ENCODE measurements at places on chromosomes 7 and 10.

GRCh38 chr7:151039850-151040548 lies 8.3 kb upstream of the ASIC3 start:
- DNase-seq = no peak

GRCh38 chr7:133109816-133110215 lies 27.9 kb upstream of the CHCHD3 start:
- no peak for DNase-seq

DNA sequence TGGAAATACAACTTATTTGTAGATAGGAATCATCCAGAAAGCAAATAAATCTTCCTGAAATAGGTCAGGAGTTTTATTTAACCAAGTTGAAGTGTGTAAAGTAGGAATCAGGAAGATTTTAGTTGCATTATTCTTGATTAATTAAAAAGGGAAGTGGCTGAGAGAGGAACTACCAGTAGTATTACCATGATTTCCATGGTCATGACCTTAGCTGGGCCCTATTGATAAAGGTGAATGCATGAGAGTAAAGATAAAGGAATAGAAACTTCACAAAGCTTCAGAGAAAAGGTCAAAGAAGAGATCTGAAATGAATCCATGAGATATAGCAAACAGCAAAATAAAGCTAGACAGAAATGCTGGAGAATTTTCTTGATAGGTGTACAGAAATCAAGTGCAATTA lies 46.2 kb upstream of the DLX6 start:
- no peak for DNase-seq

- no peak for DNase-seq
Observed at GRCh38 chr7:77269360-77270093, 69.9 kb upstream of the FGL2 start.

- no peak for DNase-seq
Observed at GRCh38 chr7:127766831-127767459, 115.0 kb downstream of the SND1 start.

DNA sequence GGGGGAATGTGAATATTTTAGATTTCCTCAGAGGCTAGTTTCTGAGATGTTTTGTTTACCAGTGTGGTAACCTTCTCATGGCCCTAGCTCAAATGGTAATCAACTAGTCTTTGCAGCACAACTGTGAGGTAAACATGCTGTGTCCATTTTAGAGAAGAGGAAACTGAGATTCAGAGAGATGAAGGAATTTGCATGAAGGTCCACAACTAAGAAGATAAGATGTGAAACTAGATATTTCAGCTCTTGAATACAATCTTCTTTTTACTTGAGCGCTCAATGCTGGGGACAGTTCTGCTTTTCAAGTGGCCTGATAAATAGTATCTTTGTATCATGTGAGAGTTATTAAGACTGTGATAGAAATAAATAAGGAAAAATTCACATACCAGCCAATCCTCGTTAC lies 245.4 kb downstream of the AUTS2 start:
- DNase-seq = no peak

DNA sequence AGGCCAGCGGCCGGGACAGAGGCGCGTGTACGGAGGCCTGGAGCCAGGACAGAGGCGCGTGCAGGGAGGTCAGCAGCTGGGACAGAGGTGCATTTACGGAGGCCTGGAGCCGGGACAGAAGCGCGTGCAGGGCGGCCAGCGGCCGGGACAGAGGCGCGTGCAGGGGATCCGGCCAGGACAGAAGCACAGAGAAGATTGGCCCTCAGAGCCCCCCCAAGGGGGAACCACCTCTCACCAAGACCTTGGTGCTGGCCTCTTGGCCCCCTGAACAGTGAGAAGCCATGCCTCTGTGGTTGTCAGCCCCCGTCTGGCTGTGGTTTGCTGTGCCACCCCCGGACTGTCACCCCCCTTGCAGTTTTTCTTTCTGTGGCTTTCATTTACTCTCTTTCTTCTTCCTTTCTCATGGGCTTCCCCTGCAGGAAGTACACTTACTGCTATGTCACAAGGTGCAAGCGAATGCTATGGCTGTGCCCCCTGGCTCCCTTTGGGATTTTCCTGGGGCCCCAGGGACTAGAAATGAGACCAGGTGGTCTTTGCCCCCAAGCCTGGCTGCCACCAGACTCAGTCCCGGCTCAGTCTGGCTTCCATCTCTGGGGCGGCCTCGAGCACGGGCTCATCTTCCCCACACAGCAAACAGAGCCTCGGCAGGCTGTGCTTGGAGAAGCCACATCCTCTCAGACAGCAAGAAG lies 41.1 kb downstream of the INSIG1 start:
- peak; percentile 35 for DNase-seq

DNA sequence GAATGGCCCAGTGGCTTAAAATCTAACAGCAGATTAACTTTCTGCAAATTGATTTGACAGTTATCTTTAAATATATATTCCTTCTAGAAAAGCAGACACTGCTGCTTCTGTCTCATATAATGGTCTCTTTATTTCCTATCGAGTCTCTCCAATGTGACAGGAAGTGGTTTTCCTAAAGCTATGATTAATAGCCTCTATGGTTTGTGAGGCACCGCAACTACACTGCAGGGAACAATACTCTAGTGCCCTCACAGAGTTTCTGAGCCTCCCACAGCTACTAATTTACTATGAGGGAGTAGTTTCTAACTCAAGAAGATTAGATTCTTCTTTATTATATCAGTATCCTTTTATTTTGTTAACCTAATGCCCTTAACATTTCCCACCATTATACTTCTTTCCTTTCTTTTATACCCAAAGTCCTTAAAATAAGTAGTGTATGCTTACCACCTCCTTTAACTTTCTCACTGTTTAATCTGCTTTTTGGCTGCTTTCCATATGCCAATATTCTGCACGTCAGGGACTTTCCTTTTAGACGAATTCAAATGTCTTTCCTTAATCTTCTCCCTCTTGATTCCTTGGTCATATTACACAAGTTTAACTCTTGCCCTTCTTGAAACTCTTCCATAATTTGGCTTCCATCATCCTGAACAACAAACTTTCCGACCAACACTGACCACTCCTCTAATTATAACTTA lies 23.8 kb upstream of the AHR start:
- DNase-seq = no peak

DNA sequence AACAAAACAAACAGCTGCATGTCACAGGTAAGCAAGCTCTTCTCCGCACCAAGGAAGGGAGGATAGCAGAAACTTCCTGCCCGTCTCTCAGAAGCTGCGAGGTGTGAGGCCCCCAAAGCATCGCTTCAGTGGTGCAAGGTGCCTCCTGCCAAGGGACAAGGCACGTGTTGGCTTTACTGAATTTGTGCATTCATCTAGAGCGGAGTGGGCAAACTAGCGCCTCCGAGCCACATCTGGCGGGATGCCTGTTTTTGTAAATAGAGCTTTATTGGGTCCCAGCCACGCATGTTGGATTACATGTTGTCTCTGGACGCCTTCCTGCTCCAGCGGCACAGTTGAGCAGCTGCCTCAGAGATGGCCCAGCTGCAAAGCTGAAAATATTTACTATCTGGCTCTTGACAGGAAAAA lies 27.7 kb downstream of the PHYH start:
- no peak for DNase-seq

GRCh38 chr7:33050535-33051318 lies 11.8 kb downstream of the NT5C3A start:
- no peak for DNase-seq

- DNase-seq = no peak
Observed at GRCh38 chr7:82335927-82336326, 107.7 kb downstream of the CACNA2D1 start.

GRCh38 chr10:79166741-79167140 lies 98.0 kb downstream of the ZMIZ1 start:
- DNase-seq = no peak

- DNase-seq = no peak
Observed at GRCh38 chr10:61148451-61148850, 204.5 kb upstream of the RHOBTB1 start.

- peak; percentile 40 for DNase-seq
Observed at GRCh38 chr10:80204677-80205476, 460 bp downstream of the ANXA11 start.

DNA sequence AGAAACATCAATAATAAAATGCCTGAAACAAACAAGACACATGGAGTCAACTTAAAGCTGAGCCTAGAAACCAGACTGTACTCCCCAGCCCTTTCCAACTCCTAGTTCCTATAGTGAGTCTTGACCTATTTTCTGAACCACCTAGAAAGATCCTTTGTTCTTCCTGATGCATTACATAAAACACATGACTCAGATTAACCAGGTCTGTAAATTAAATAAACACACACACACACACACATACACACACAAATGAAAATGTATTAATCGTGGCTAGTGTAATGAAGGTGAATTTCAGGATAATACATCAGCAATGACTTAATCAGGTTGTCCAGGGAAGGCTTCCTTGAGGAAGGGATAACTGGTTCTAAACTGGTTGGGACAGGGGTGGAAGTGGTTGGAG lies 104.7 kb downstream of the ST8SIA6 start:
- DNase-seq = no peak

- no peak for DNase-seq
Observed at GRCh38 chr7:38565289-38565688, 65.9 kb downstream of the AMPH start.

GRCh38 chr10:44028384-44029137 lies 356.3 kb downstream of the CXCL12 start:
- no peak for DNase-seq

DNA sequence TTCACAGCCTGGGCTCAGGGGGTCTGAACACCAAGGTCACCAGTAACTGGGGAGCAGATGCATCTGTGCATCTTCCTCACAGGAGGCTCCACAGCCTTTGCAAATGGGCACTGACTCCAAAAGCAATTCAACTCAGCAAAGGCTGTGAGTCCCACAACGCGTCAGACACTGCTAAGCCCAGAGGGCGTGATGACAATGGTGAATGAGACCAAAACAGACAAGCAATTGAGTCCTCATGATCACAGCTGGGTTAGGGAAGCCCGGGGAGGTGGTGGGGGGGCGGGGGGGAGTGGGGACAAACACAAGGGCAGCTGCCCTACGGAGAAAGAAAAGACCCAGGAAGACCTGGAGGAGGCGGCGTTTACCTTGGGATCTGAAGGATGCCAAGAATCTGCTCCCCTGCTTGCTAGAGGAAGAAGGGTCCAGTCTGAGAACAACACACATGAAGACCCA lies 61.6 kb upstream of the RNF32 start:
- DNase-seq = no peak

- no peak for DNase-seq
Observed at GRCh38 chr10:89466599-89467035, 52.2 kb downstream of the IFIT5 start.

GRCh38 chr10:98446151-98446660 lies 529 bp downstream of the HPS1 start:
- peak; percentile 61 for DNase-seq

DNA sequence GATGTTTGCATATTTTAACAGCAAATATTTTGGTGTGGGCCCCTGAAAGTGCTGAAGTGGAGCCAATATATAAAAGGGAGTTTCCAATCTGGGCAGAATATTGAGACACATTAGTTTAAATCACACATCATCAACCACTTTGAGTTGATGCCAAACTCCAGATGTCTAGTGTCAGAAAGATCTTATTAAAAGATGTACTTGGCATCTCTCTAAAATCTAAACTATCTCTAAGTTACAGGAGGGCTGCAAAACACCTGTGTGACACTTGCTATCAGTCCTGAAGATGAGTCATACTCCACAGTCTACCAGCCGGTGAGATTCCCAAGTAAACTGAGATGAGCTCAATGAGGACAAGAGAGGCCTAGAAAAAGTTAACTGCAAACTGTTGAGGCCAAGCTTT lies 11.4 kb downstream of the JAZF1 start:
- DNase-seq = no peak

GRCh38 chr7:33066771-33067170 lies 4.2 kb upstream of the NT5C3A start:
- no peak for DNase-seq

GRCh38 chr10:71436268-71437125 lies 39.8 kb downstream of the CDH23 start:
- no peak for DNase-seq

GRCh38 chr10:103768345-103768744 lies 87.0 kb downstream of the SH3PXD2A start:
- no peak for DNase-seq

GRCh38 chr7:116776610-116777289 lies 85.6 kb upstream of the CAPZA2 start:
- DNase-seq = peak; percentile 7

GRCh38 chr7:82700741-82701140 lies 257.2 kb upstream of the CACNA2D1 start:
- no peak for DNase-seq

DNA sequence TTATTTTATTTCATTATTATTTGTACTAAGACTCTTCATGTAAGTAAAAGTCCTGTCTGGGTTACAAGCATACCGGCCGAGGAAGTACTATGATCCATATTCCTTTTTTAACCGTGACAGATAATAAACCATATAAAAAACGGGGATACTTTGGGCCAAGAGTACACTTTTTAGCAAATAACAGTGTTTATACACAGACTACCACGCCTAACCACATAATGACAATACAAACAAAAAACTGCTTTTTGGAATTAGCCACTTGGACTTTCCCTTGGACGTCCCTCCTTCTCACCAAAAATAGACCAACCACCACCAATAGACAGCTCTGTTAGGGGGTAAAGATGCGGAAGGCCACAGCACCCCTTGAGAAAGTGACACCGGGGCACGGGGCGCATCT lies 800 bp downstream of the MINDY3 start:
- no peak for DNase-seq

DNA sequence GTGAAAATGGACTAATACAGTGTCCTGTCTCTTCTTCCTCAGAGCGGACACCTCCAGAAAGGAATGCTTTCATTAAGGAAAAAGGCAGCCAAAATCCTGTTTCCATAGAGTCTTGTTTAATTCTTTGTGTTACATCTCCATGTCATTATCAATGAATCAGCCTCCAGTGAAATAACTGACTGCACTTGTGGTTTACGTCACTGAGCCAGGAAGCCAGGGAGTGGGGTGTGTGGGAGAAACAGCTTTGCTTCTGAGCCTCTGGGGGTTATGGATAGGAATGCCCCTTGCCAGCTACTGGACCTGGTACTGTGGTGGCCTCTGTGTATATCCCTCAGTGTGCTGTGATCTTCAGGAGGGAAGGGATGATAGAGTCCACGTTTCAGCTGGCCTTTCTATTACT lies 416.8 kb downstream of the GALNT17 start:
- DNase-seq = no peak

DNA sequence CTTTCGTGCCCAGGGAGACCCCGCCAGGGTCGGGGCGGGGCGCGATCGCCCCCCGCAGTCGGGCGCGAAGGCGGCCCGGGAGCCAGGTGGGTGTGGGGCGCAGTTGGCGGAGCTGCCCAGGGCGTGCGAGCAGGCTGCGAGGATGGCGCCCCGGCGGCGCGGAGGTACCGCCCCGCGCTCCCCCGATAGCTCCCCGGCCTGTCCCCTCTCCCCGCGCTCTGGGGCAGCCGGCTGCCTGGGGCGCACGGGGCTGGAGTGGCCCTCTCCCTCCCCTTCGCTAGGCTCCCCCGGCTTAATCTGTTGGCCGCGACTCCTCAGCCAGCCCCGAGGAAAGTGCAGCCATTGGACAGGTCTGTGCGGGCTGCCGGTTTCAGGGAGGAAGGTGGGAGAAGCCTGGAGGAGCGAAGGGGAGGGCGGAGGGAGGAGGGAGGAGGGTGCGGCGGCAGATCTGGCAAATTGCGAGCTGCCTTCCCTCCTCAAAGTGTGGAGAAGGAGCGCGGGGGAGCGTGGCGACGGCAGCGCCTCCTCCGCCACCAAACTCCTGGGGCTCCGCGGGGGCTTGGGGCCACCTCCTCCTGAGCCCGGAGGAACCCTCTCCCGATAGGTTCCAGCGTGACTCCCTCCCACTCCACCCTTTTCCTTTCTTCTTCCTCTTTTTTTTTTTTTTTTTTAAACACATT lies 361 bp upstream of the PLXDC2 start:
- DNase-seq = peak; percentile 9

Measured in stimulated activated naive CD8-positive, alpha-beta T cell treated with anti-CD3 and anti-CD28 coated beads, Interleukin-15, Interleukin-2, amounts not matched to agents 100 U/mL and 50 U/mL, for 24 hours (primary cell).